KG1 (cell line): ENCODE measurements at places on chromosomes 5 and 9.

DNA sequence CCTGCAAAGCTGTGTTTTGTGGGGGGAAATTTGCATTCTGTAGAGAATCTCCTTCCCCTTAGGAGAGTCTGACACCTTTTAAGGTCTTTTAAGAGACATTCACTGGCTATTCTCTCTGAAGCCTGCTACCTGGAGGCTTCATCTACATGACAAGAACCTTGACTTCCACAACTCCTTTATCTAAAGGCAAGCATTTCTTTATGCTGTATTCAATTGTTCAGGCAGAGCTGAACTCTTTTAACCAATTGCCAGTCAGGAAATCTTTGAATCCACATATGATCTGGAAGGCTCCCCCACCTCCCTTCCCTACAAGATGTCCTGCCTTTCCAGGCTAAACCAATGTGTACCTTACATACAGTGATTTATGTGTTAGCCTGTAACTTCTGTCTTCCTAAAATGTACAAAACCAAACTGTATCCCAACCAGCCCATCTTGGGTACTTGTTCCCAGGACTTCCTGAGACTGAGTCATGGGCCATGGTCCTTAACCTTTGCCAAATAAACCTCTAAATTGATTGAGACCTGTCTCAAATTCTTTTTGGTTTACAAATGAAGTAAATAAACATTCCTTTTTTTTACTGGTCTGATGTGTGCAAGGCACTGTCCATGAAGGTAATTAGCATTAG, 9.9 kb downstream of the C9orf85 start:
- DNase-seq, result no peak

GRCh38 chr5:113381791-113382190, 53.0 kb downstream of the TSSK1B start:
- no peak for DNase-seq

- DNase-seq, result no peak
Measured at GRCh38 chr5:67425514-67425913, 228.9 kb upstream of the CD180 start.

DNA sequence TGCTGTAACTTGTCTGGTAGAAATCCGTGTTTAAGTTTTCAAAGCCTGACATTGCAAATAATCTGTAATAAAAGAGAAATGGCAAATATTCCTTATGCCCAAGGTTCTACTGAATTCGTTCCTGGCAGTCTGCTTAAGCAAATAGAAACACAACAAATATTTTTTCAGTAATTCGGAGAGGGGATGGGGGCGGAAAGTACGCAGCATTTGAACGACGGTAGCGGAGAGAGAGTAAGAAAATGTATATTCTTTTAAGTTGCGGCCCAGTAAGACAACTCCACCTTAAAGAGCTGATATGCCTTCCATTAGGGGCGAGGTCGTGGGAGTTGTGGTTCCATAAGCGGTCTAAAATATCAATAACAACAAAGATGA, 569 bp downstream of the YIPF5 start:
- DNase-seq, result no peak

DNA sequence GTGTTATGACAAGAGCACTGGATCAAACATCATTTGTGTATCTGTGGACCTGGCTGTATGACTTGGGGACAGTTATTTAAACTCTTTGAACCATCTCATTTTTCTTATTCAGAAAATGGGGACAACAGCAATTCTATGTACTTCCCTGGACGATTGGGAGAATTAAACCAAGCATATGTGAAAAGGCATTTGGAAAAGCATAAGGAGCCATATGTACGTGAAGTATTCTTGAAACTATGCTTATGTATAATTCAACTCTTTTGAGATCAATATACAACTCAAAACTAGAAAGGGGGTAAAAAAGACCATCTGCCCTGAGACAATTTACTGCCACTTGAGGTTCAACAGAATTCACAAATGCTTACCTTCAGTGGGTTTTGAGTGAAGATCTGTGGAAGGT, 75.5 kb downstream of the NLN start:
- DNase-seq, result no peak

GRCh38 chr9:29691758-29692407, 2118.6 kb upstream of the C9orf72 start:
- DNase-seq, result no peak

DNA sequence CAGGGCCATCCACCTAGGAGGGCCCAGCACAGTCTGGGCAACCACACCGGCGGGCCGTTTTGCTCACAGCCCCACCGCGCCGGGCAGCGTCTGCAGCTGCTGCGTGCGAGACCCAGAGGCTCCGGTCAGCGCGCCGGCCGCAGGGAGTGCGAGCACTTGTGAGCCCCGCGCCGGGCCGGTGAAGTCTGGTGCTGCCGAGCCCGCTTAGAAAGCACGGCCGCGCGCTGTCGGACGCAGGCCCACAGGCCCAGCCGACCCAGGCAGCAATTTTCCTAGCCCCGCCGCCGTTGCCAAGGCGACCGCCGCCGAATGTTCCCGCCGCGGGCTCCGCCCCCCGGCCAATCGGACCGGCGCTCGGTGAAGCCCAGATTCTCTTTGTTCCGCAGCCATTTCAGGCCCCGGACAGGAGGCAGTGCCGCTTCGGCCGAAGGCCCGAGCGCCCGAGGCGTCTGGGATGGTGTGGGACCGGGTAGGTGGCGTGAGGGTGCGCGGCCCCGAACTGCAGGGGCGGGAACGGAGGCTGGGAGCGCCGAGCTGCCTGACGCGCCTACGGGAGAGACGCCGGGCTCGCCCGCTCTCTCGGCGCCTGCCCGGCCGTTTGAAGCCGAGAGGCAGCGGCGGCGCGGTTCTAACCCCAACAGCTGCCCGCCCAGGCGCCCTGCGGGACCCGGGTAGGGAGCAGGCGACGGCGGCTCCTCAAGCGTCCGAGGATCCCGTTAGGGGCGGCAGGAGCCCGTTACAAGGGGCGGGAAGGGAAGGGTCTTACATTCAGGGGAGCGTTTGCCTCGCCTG, at the start of gene TNPO1:
TSS of gene TNPO1 (plus strand) at position 378 of the 792 bp plus-strand sequence. CDS start at position 455, 77 bp downstream.
- peak; percentile 80 for DNase-seq

GRCh38 chr9:109906766-109907382, 126.9 kb downstream of the PALM2AKAP2 start:
- no peak for DNase-seq

GRCh38 chr5:116380621-116381020, 194.0 kb downstream of the SEMA6A start:
- DNase-seq, result no peak

GRCh38 chr9:129464972-129465833, 155.7 kb downstream of the C9orf50 start:
- DNase-seq, result no peak

GRCh38 chr5:50763846-50764245, 97.4 kb downstream of the PARP8 start:
- DNase-seq, result no peak

DNA sequence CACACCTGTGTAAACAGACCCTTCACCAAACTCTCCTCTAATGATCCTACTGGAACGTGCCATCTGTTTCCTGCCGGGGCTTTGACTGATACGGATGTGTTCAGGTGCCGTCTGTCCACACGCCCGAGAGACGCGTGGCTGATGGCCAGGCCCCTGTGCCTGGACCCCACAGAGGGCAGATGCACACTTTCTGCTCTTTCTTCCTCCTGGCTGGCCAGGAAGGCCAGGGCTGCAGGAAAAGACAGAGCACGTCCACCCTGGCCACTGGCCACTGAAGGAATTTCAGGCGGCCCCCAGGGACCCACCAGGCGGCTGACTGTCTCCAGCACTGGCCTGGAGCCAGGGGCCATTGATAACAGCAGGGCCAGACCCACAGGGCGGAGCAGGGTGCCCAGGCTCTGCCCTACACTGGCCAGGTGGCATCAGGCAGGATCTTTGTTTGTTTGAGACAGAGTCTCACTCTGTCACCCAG, 3.6 kb upstream of the ENG start:
- no peak for DNase-seq

GRCh38 chr5:95422838-95423237, 31.7 kb downstream of the FAM81B start:
- DNase-seq, result no peak

- DNase-seq, result no peak
Measured at GRCh38 chr9:15373881-15374280, 48.8 kb upstream of the SNAPC3 start.

DNA sequence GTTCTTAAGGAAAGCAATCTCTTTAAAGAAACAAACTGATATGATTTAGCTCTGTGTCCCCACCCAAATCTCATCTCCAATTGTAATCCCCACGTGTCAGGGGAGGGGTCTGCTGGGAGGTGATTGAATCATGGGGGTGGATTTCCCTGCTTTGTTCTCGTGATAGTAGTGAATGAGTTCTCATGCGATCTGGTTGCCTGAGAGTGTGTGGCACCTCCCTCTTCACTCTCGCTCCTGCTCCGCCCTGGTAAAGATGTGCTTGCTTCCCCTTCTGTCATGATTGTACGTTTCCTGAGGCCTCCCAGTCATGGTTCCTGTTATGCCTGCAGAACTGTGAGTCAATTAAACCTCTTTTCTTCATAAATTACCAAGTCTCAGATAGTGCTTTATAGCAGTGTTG, 412.7 kb upstream of the SMC2 start:
- no peak for DNase-seq

DNA sequence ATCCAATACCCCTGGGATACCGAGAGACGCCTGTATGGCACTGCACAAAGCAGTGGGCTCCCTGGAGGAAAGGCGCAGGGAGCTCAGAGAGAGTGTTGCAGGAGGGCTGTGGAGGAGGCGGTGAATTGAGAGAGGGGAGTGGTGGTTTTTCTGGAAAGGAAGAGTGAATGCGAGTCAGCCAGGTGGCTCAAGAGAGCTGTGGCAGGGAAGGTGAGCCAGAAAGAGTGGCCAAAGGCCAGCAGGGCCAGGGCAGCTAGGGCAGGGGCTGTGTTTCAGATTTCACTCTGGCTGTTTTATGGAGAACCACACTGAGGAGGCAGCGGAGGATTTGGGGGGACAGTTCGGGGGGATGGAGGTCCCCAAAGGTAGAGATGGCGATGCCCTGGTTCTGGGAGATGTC, 13.0 kb upstream of the DAB2IP start:
- no peak for DNase-seq

GRCh38 chr9:5389109-5389732, 48.5 kb downstream of the PLGRKT start:
- peak; percentile 24 for DNase-seq

DNA sequence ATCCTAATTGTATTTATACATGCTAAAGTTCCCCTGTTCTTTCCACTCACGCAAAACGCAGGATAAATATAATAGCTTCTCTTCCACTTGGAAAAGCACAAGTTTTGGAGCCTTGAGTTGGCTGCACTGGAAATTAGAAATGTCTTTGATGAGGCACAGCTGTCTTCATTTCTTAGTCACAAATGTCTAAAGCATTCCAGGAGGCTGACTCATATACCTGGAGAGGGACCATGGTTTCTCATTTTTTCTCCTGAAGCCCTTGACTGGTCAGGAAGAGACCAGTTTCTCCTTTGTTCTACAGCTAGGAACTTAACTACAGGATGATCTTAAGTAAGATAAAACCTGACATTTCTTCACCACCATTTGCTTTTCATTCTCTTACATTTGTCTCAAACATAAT, 16.2 kb downstream of the MTX3 start:
- DNase-seq, result no peak

DNA sequence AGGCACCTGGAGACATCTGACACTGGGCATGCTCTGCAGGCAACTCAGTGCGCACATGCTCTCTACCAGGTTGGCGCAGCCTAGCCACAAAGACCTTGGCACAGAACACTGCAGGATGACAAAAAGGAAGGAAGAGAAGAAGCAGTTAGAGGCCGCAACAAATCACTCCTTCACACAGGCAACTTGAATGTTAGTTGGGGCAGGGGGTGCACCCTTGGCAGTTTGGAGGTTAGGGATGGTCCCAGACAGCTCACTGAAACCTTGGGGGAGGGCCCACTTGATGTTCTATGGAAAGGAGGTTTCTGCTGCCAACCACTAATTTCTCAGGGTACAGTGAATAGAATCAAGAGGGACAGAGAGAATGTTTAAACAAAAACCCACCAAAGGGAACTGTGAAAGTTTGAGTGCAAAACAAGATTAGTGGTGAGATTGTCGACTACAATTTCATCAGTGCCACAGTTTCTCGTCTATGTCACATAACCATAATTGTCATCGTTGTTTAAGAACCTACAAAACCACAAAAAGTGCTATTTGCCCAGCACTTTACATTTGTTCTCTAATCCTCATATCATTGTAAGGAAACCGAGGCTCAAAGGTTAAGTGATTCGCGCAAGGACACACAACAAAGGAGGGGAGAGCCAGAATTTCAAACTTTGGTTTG, 48.7 kb downstream of the FBXW11 start:
- DNase-seq, result peak; percentile 74

GRCh38 chr9:82108941-82109340, 120.4 kb downstream of the SPATA31D1 start:
- no peak for DNase-seq

DNA sequence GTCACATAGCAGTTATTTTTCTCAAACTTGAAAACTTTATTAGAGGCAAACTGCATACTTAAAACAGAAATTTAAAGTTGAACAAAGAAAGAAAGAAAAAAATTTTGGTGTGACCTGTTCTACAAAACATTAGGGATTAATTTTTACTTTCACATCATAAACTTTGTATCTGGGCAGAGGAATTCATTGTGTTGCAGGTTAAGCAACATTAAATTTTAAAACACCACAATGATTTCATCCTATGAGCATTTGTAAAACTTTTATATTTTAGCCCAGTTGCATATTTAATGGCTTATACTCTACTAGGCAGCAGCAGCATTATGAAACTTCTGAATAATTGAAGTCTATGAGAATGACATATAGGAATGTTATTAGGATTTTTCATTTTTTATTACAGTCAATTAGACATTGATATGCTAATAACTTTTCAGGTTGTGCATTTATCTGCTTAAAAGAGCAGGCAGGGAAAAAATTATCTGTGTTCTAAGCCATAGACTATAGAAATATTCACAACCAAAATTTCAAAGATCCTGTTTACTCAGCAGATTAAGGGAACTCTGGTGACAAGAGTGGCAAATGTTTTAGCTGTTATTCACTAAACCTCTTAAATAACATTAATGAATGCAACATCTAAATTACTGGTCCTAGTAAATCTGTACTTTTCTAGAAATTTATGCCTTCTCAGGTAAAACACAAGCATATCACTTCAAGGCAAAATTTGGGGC, 1088.5 kb upstream of the CDH6 start:
- no peak for DNase-seq

GRCh38 chr5:54215233-54215736, 95.1 kb downstream of the ARL15 start:
- no peak for DNase-seq
